Suppressor macrophage (primary cell): ENCODE measurements at places on chromosomes 3 and 15.

DNA sequence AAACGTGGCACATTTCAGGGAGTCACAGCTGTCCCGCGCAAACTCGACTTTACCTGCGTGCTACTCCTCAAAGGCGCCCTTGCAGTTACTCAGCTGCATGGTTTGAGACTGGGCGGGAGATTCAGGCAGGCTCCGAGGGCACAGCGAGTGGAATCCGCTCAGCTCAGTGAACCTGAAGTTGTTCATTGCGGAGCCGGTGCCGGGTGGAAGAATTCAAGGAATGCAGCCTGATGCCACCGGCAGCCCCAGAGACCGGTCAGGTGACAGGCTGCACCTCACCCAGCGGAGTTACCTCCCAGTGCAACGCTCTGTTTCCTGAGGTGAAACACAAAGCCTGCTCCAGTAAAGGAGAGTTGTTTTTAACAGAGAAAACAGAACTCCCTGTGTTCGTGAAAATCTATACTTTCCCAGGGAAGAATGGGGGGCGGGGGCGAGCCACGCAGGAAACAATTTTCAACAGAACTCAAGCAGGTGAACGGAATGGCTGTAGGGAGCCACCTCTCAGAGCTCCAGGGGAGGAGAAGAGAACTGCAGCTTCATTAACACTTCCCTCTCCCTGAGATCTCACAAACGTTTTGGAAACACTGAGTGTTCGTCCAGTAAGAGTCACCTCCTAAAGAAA is 3.8 kb downstream of the VEPH1 start:
- DNase-seq: peak; percentile 15

- no peak for DNase-seq
These were observed 125.4 kb downstream of the TP63 start for GRCh38 chr3:189756582-189757078.

- DNase-seq: peak; percentile 89
These were observed 49.9 kb upstream of the FURIN start for GRCh38 chr15:90818251-90819210.

DNA sequence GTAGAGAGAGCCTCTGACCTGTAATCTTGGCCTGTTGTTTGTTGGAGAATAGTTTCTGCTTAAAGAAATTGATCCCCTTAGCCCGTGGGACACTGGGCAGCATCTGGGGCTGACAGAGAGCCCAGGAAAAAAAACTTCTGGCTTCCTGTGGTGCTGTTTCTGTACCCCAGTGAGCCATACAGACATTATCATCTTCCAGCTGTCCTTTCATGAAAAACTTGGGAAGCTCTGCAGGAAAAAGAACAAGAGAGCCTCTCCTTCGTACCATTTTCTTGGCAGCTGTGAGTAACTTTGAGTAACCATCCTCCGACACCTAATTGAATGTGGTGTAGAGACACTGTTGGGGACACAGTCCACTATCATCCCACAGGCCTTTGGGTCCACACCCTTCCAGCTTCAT is 333.0 kb downstream of the SHQ1 start:
- DNase-seq: no peak

DNA sequence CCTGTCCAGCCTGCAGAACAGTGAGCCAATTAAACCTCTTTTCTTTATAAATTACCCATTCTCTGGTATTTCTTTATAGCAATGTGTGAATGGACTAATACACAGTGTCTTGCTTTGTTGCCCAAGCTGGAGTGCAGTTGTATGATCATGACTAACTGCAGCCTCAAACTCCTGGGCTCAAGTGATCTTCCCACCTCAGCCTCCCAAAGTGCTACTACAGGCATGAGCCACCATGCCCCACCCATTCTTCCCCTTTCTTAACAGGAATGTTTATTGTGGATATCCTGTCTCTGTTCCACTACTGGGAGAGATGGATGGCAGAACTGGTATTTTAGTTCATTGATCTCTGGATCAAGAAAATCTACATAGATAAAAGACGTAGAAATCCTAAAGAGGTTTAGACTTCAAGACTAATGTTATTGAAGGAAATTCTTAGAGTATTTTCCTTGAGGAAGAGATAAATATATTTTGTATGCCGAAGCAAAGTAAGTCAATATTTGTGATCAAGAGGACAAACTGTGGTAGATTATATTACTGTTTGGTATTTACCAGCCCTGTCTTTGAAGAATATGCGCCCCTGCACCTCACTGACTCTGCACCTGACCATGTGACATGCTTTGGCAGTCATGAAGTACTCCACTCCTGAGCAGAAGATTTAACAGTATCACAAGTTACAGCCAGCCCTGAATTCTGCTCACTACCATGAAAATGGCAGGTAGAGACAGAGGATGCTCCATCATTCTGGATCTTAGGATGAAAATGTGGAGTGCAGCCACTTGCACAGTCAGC is 42.9 kb downstream of the UACA start:
- no peak for DNase-seq

DNA sequence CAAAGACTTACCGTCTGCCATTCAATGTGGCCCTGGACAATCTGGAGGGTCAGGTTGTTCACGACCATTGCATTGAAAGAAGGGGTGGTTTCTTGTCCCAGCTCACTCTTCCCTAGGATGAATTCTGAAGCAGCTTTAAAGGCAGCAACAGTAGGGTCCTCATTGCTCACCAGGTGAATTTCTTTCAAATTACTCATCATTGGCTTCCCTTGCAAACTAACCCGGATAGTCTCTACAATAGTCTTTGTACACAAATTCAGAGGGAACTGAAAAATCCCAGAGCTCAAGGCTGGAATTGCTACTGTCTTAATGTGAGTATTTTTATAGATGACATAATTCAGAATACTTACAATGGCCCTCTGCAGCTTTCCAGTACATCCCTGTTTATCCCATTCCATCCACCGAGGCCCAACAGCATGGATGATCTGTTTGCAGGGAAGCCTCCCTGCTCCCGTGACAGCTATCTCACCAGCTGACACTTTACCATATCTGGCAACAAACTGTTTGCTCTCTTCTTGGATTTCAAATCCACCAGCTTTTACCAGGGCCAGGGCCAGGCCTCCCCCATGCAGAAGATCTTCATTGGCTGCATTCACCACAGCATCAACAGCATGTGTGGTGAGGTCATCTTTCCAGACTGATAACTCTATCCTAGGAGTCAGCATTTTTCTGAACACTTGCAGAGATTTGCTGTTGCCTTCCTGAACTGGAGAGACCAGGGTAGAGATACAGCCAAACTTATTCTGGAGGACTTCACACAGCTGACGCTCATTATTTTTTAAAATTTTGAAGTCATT is 8.6 kb downstream of the PARP9 start:
- DNase-seq: no peak

DNA sequence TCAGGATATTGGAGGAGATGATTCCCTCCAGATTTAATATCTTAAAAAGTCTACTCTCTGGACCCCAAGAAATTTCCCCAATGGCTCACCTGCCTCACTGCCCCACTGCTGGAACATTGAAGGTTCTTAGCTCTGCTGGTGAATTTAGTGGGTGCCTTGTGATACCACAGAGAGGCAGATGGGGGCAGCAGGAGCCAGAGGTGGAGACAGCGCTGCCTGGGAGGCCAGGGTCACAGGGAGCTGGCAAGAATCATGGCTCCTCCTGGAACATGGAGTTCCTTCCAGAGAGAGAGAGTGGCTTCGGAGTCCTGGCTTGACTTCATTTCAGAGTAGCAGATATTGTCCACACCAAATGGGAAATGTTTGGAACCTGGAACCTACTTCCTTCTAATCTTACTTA is 263.5 kb upstream of the CFAP20DC start:
- peak; percentile 70 for DNase-seq

GRCh38 chr15:73784291-73784690 is 31.1 kb upstream of the INSYN1 start:
- DNase-seq: no peak
